ENCODE measurements at places on chromosomes 11 and 22.

GRCh38 chr22:45462034-45462655, 40.5 kb upstream of the FBLN1 start:
- no peak for DNase-seq

DNA sequence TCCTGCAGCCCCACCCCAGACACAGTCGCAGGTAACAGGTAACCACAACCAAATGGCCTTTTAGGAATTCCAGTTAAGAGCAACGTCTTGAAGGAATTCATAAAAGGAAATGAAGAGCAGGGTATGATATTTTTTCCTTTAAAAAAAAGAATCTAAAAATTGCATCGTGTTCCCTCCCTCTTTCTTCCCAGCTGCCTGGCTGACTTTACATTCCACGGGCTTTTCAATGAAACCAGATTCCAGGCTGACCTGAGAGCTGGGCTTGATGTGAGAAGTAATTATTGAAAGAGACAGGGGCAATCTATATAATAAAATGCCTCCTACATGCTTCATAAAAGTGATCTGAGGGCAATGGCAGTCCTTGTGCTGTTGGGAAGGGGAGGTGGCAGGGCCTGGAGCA, 57.3 kb upstream of the EIF3D start:
- DNase-seq = no peak

- no peak for DNase-seq
Observed at GRCh38 chr11:128889657-128890213, 1.4 kb upstream of the KCNJ5 start.

- no peak for DNase-seq
Observed at GRCh38 chr11:3167143-3168119, 2.3 kb upstream of the OSBPL5 start.

DNA sequence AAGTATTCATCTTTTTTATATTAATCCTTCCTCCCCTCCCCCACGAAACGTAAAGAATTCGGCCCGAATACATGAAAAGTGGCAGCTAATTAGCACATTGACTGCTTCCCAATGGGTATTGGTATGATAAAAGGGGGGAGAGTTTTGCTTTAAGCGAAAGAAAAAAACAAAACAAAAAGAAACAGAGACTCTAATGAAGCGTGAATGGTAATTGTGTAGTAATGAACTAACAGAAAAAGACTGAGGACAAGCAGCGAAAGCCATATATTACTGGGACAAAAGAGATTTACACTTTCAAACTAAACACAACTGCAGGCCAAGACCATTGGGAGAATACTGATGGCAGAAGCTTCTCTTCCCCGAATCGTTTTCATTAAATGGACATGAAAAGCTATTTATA, 2.5 kb downstream of the DBX1 start:
- DNase-seq = no peak

- DNase-seq = no peak
Observed at GRCh38 chr11:134978388-134979088, 566.5 kb upstream of the B3GAT1 start.

GRCh38 chr11:16956538-16957153, 57.6 kb downstream of the PLEKHA7 start:
- DNase-seq = no peak

DNA sequence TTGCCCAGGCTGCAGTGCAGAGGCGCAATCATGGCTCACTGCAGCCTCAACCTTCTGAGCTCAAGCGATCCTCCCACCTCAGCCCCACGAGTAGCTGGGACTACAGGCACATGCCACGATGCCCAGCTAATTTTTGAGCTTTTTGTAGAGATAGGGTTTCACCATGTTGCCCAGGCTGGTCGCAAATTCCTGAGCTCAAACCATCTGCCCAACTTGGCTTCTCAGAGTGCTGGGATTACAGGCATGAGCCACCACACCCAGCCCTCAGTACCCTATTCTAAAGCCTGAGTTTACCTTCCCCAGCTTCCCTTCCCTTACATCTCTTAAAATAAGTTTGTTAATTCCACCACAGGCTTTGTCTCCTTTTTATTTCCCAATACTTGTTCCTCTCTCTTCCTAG, 59.1 kb downstream of the AMBRA1 start:
- DNase-seq = no peak

GRCh38 chr11:91513734-91514133, 710.9 kb upstream of the FAT3 start:
- no peak for DNase-seq

DNA sequence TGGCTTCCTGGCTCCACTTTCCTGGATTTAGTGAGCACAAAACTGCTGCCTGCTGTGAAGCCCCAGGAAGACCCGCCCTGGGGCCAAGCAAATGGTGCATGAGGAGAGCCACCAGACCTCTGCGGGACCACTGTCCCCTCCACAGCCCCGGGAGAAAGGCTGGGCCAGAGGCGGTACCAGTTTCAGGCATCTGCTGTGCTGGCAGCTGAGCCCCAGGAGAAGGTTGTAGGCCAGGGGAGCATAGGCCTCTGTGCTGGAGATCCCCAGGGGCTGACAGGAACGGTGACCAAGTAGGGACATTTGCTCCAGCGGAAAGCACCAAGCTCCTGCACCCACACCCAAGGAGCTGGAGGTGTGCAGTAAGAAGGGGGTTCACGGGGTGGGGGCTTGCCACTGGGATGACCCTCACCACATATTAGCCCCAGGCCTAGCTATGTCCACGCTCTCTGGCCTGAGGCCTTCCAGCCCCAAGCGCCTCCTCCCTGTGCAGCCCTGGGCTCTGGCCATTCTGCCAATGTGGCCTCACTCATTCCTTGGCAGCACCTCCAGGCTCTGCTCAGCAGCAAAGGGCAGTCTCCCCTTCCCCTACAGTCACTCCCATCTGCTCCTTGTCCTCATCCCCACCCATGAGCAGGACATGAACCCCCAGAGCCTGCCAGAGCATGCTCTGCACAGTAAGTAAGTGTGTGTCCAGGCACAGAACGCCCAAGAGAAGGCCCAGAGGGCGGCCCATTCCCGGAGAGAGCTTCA, 24.0 kb upstream of the COMT start:
- no peak for DNase-seq
